ENCODE measurements at places on chromosomes 3 and 15.

- no peak for DNase-seq
Measured at GRCh38 chr15:57403017-57403416, 26.7 kb downstream of the CGNL1 start.

- DNase-seq = no peak
Measured at GRCh38 chr3:46517784-46518181, 20.0 kb downstream of the RTP3 start.

- DNase-seq = no peak
Measured at GRCh38 chr3:131995891-131996290, 38.9 kb downstream of the CPNE4 start.

DNA sequence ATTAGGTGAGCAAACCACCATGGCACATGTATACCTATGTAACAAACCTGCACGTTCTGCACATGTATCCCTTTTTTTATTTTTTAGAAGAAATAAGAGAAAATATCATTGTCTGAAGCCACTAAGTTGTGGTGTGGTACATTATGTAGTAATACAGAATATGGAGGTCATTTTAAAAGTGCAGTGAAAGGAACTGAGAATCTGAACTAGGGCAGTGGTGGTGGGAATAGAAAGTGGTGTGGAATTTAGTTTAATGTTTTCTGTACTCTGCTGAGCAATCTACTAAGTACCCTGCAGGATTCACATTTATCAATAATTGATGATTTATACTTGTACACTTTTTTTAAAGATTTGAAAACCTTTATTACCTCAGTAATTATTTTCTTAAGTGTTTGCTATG, 283.5 kb downstream of the CHL1 start:
- DNase-seq = no peak

DNA sequence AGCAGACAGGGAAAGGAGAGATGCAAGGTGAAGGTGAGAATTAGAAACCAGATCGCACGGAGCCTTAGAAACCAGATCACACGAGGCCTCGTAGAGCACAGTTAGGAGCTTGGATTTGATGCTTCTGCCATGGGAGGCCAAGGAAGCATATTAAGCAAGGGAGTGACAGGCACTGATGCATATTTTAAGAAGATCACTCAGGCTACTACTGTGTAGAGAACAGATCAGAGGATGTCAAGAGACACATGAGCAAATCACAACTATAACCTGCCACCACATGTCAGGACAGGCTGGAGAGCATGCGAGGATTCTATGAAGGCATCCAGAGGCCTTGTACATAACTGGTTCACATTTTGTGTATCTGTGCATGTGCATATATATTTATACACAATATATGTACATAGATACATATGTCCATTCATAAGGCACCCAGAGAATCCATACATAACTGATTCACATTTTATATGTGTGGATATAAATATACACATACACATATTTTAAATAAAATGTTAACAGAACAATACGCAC, 99.6 kb upstream of the FHIT start:
- DNase-seq = no peak

DNA sequence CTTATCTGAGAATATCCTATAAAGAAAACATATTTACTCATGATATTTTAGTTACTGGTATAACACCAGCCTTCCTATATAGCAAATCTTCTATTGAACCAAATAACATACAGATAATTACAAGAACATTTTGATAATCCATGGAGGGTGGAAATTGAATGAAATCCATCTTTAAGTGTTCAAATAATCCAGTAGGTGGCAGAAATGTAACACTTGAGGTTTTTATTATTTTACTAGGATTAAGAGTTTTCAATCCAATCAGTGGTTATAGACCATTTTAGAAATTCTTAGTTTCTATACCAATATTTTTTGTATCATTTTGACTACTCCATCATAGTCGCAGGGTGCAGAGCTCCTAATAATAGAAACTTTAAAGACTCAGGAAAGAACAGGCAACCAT, 101.9 kb upstream of the KCNH8 start:
- no peak for DNase-seq

- no peak for DNase-seq
Measured at GRCh38 chr3:127607675-127608361, 9.6 kb downstream of the MCM2 start.

DNA sequence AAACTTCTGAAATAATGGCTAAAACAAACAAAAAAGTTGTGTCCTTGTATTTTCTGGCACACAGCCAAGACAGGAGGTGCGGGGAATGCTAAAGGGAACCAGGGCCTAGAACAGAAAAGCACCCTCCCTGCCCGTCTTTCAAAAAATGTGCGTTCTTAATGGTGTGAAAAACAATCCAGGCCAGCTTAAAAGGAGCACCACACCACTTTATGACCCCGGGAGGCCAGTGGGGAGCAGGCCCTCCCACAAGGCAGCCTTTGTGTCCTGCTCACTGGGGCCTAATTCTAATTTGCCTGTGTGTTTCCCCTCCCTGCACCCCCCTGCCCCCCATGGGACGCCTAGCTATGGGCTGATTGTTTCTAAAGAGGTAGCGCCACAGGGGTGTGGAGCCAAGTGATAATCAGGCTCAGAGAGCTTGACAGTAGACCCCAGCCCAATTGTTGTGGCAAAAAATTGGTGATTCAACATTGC, 181.4 kb downstream of the GREM1 start:
- peak; percentile 86 for DNase-seq

GRCh38 chr15:63870487-63871209, 36.9 kb upstream of the HERC1 start:
- DNase-seq = peak; percentile 76

GRCh38 chr3:197730200-197730599, 6.5 kb downstream of the RUBCN start:
- no peak for DNase-seq

- no peak for DNase-seq
Measured at GRCh38 chr3:131350506-131350905, 31.1 kb upstream of the NUDT16 start.

DNA sequence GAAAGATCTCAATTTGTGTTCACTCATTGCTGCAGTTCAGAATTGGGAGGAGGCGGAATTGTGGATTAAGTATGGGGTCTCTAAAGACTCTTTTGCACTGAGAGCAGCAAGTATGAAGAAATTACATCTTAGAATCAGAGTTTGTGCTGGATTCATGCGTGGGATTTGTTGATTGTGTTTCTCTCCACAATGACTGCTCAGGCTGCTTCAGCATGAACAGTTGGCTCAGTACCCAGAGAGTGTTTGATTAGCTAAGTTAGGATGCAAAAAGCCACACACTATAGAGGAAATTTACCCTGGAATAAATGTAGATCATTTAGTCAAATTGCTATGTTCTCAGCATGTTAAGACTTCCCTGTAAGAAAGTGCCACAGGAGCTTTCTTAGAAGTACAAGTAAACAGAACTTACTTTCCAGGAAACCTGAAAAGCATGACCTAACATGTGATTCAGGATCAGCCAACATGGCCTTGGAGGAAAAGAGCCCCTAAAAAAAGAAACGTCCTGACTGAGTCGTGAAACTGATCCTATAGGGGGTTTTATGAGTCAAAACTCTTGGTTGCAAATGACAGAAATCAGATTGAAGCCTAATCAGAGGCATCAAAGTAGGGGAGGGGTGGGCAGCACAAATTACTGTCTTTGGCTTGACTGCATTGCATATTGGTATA, 32.6 kb downstream of the HHLA2 start:
- no peak for DNase-seq

All from H9 (cell line).